ENCODE measurements at places on chromosomes 12 and 14. TPM values are rescaled to one million over a fixed set of nuclear protein-coding genes. Genes with fewer than 3 reads are reported as not detected.

Gene SPIC
- total RNA-seq: 0.37 TPM

Gene SLC38A2
- total RNA-seq: 231 TPM

Gene SERPINA5
- not detected for total RNA-seq

Gene SPX
- 0.54 TPM for total RNA-seq

Gene A2ML1
- not detected for total RNA-seq

Gene SERPINA9
- total RNA-seq: 0.40 TPM

GRCh38 chr12:93583627-93584392 is 11.3 kb downstream of the SOCS2 start:
- H3K27me3 ChIP-seq: peaks cover 38% of the 10 kb centered on the region
- no peak overlapping the region for H3K27ac ChIP-seq
- H3K4me3 ChIP-seq: no peak overlapping the region
- no peaks in the 10 kb centered on the region for H3K4me1 ChIP-seq

DNA sequence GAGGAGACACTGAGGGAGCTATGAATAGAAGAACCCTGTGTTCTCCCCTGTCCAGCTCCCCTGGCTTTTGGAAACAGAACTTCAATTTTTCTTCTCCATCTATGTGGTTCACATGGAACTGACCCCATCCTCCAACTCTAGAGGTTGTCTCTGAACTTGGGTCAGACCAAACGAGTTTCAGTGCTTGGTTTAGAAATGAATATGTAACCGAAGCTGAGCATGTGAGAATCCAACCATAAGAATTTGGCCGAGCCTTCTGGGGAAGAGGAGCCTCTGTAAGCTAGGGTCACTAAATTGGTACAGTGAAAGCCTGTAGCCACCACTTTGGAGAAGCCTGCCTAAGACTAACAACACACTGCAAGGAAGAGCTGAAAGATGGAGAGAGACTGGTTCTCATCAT is 464.4 kb downstream of the ZFP36L1 start:
- H3K36me3 ChIP-seq: no peaks in the 10 kb centered on the region
- DNase-seq: no peak
- peak overlapping the region; percentile 13 for H3K27ac ChIP-seq
- no peaks in the 10 kb centered on the region for H3K27me3 ChIP-seq
- H3K4me3 ChIP-seq: no peak overlapping the region

DNA sequence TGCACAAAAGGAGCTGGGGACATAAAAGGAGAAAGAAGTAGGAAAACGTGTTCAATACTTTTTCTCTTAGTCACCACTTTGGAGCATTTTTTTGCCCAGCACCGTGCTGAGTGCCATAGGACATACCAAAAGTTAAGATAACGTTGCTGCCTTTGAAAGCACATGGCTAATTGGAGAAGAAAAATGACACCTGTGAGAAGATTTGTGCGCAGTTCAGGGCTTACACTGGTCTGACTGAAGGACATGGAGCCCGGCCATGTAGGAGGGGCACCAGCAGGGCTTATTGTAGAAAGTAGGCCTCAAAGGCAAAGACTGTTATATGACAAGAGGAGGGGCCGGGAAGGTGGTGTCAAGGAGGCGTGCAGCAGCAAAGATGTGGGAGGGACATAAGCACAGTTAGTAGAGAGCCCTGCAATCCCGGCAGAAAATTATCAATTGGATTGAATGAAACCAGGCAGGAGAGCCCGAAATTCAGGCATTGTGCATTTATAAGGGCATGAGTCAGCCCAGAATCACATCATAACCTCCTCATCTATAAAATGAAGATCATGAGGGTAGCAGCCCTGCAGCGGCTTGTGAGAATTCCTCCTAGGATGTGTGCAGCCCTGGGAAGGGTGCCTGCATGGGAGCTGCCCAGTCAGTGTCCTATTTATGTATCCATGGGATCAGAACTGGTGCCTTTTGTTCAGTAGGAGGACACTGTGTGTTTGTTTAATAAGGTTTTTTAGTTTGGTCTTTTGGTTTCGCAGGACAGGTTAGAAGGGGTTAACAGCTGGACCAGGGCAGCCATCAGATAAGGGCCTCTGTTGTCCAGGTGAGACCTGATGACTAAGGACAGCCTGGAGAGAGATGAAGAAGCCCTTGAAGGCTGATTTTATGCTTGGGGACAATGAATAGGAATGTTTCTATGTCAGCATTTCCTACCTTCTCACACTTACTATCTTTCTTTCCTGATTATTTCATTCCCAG is 122.4 kb downstream of the GPR135 start:
- no peak overlapping the region for H3K4me3 ChIP-seq
- peaks cover 29% of the 10 kb centered on the region for H3K36me3 ChIP-seq
- no peaks in the 10 kb centered on the region for H3K27me3 ChIP-seq
- peaks cover 8% of the 10 kb centered on the region for H3K4me1 ChIP-seq

- H3K36me3 ChIP-seq: no peaks in the 10 kb centered on the region
- DNase-seq: no peak
- H3K4me1 ChIP-seq: no peaks in the 10 kb centered on the region
- peaks cover 49% of the 10 kb centered on the region for H3K27me3 ChIP-seq
- H3K4me3 ChIP-seq: no peak overlapping the region
Measured at GRCh38 chr12:45049912-45050750, 768 bp downstream of the DBX2 start.

DNA sequence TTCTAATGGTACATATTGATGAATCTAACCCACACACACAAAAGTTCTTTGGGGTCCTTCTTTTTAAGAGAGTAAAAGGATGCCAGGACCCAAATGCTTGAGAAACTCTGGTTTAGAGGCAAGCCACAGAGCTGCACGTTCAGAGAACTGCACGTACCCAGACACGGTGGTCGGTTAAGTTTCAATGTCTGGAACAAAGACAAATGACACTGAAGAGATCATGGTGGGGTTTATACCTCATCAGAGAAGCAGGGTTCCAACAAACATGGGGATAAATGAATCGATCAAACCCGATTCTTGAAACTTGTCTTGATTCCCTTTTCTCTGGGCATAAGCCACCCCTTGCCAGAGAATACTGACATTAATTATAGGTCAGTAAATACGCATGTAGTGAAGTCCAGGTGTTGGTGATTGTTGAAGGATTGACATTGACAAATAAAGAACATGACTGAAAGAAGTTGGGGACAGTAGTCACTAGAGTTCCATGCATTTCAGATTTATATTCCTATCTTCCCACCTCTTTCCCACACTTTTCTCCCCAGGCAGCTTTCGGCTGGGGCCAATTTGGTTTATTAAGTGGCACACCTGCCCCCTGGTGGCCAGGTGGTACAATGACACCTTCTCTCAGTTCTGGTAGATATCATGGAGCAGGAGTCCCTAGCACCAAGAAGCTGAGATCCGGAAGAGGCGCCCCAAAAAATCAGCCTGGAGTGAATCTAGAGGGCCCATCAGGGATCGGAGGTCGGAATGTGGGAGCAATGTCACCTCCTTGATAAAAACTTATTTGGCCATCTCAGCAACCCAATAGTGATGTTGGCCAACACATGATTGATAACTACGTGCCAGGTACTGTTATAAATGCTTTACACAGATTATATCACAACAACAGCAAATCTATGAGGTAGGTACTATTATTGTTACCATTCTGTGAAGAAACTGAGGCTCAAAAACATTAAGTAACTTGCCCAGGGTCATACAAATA is 17.8 kb upstream of the HDAC7 start:
- DNase-seq: peak; percentile 53
- H3K36me3 ChIP-seq: no peaks in the 10 kb centered on the region
- H3K27ac ChIP-seq: peak overlapping the region; percentile 36

- H3K4me3 ChIP-seq: no peak overlapping the region
- H3K27me3 ChIP-seq: no peaks in the 10 kb centered on the region
- no peaks in the 10 kb centered on the region for H3K4me1 ChIP-seq
Measured at GRCh38 chr14:98888927-98889835, 382.8 kb downstream of the BCL11B start.

DNA sequence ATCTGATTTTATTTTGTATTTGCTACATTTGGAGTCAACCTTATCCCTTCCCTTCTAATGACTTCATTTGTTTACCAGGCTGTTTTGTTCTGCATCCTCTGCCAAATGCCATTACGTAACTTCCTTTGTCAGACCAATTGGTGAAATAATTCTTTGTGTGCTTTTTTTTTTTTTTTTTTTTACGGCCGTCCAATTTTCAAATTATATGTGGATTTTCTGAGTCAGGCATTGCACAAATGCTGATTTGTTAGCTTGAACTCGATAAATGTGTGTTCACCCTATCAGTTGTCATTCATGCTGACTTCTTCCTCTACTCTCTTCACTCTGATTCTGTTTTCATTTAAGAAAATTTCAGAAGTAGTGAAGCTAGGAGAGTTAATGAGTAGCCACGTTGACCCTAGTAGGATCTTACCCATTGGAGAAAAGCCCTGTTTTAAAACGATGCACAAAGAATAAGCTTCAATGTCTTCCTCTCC is 386.2 kb downstream of the DIO2 start:
- no peaks in the 10 kb centered on the region for H3K4me1 ChIP-seq
- no peak overlapping the region for H3K27ac ChIP-seq
- DNase-seq: no peak
- no peaks in the 10 kb centered on the region for H3K36me3 ChIP-seq

- peak overlapping the region; percentile 19 for H3K4me3 ChIP-seq
- H3K4me1 ChIP-seq: peaks cover 15% of the 10 kb centered on the region
- H3K27me3 ChIP-seq: peaks cover 3% of the 10 kb centered on the region
- DNase-seq: no peak
Measured at GRCh38 chr14:71289536-71289935, 382.3 kb downstream of the PCNX1 start.

DNA sequence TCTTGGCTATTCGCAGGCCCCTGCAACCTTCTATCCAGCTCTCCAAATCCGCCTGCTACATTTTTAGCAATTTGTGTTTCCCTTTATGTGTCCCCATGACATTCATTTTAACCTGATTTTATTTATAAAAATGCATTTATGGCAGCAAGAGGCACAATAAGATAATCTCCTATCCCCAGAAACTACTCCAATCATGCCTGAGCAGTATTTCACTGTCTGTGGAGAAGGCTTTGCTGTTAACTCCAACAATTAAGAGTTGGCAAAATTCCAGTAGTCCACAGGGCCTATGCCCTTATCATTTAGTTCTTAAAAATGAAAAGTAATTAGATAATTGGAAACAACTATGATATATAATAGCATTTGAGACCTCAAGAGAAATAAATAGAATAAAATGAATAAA is 462.4 kb downstream of the TRHDE start:
- no peak for DNase-seq
- no peaks in the 10 kb centered on the region for H3K4me1 ChIP-seq
- no peaks in the 10 kb centered on the region for H3K27me3 ChIP-seq

- H3K27ac ChIP-seq: no peak overlapping the region
- no peak overlapping the region for H3K4me3 ChIP-seq
- no peaks in the 10 kb centered on the region for H3K36me3 ChIP-seq
- H3K27me3 ChIP-seq: peaks cover 43% of the 10 kb centered on the region
- DNase-seq: no peak
Measured at GRCh38 chr12:52231305-52232202, 1.5 kb upstream of the KRT7 start.

- peaks cover 3% of the 10 kb centered on the region for H3K27me3 ChIP-seq
- peak overlapping the region; percentile 92 for H3K4me3 ChIP-seq
- DNase-seq: peak; percentile 42
Measured at GRCh38 chr14:72892879-72893635, 844 bp downstream of the DPF3 start.

DNA sequence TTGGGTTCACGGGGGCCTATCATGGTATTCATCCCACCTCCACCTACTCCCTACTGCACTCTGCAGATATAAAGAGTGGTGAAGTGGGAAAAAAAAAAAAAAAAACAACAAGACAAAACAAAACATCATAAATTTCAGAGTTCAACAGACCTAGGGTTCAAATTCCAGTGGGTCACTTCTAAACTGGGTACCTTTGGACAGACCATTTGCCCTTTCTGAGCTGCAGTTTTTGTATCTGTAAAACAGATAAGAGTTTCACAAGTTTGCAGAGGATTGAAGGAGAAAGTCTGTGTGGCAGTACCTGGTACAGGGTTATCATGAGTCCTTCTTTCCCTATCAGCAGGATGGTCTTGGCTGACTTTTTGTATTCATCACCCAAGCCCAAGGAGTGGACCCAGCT is 211.2 kb upstream of the EEA1 start:
- H3K27me3 ChIP-seq: no peaks in the 10 kb centered on the region
- H3K27ac ChIP-seq: peak overlapping the region; percentile 85
- H3K36me3 ChIP-seq: no peaks in the 10 kb centered on the region
- H3K4me1 ChIP-seq: peaks cover 54% of the 10 kb centered on the region
- no peak for DNase-seq

- H3K36me3 ChIP-seq: no peaks in the 10 kb centered on the region
- H3K4me1 ChIP-seq: no peaks in the 10 kb centered on the region
- H3K27ac ChIP-seq: no peak overlapping the region
- DNase-seq: no peak
Measured at GRCh38 chr14:23154964-23155587, 28.4 kb downstream of the SLC7A8 start.

- no peaks in the 10 kb centered on the region for H3K4me1 ChIP-seq
- H3K27me3 ChIP-seq: peaks cover 2% of the 10 kb centered on the region
- H3K27ac ChIP-seq: no peak overlapping the region
- DNase-seq: no peak
- no peaks in the 10 kb centered on the region for H3K36me3 ChIP-seq
Measured at GRCh38 chr14:24839617-24840203, 205.7 kb upstream of the GZMB start.

Data from activated B cell treated with CpG ODN at 0.5 μM for 24 hours (primary cell).